ENCODE measurements at places on chromosomes 13 and 19.

DNA sequence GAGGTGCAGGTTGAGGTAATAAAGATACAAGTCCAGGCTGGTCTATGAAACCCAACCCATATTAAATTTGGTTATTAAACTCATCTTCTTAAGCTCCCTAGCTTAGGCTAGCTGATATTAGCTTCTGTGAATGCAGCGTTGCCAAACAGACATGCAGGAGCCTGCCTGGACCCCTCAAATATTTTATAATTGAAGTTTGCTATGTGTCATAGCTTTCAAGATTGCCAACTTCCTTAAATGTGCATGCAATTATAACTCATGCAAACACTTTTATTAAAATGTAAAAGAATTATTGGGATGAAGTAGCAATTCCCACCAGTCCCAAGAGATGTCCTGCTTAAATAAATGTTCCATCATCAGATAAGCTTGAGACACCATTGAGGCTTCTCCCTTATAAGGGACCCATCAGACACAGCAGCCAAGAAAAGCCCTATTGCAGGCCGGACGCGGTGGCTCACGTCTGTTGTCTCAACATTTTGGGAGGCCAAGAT is 51.3 kb downstream of the MBNL2 start:
- no peak for DNase-seq

- DNase-seq, result no peak
Measured at GRCh38 chr13:24173795-24174194, 13.3 kb downstream of the SPATA13 start.

- no peak for DNase-seq
Measured at GRCh38 chr13:85864963-85865530, 65.8 kb upstream of the SLITRK6 start.

GRCh38 chr13:110628952-110629701 is 13.8 kb downstream of the NAXD start:
- no peak for DNase-seq

DNA sequence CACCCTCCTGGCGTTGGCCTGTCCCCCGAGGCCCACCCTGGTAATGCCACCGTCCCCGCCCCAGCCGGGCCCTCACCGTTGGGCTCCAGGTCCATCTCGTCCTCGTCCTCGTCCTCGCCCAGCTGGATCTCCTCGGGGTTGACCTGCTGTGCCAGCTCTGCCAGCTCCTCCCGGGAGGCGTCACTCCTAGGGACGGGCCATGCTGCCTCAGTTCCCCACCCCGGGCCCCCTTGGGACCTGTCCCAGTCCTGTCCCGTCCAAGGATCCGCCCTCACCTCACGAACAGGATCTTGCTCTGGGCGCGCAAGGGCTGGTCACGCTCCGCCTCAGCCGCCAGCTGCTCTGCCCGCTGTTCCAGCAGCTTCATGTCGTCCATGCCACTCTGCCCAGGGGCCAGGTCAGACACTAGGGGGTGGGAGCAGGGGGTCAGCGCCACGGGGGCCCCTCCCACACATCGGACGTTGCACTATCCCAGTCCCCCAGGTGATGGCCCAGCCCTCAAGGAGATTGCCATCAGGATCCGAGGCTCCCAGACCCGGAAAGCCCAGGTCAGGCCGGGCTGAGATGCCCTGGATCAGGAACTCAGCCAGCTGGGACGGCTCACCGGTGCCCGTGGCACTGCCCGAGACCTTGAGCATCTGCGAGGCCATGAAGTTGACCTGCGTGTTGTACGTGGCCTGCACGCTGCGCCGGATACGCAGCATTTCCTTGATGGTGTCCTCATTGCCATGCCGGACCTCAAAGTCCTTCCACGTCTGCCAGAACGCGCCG is 9.5 kb downstream of the XAB2 start:
- no peak for DNase-seq

GRCh38 chr13:43374621-43375020 is 351.2 kb downstream of the DNAJC15 start:
- no peak for DNase-seq

DNA sequence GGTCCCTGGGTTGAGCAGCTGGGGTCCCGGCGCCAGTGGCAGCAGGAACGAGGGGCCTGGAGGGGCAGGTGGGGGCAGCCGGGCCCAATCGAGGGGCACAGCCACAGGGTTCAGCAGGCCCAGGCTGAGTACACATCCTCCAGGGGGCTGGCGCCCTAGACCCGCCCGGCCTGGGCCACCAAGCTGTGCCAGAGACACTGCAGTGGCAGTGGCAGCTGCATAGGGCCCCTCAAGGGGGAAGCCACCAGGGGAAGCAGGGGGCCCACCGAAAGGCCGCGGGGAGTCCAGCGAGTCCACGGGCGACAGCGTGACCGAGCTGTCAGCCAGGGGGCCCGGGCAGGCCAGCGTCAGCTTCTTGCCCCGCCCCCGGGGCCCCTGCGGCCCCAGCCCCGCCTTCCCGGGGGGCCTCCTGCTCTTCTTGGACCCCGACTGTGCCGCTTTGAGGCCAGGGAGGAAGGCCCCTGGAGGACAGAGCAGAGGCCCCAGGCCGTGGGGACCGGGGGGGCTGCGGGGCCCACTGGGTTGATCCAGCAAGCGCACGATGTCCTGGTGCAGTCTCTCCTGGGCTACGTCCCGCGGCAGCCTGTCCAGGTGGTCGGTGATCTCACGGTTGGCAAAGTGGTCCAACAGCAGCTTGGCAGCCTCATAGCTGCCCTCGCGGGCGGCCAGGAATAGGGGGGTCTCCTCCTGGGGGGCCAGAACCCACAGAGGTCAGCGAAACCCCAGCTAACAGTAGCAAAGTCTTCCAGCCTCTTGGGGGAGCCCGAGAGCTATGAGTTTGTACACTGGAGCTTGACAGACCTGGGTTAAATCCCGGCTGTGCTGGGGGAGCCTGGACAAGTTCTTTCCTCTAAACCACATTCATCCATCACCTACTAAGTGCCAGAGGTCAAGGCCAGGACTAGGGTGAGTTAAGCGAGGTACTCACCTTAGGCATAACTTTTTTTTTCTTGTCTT is 39.5 kb downstream of the NOTCH3 start:
- DNase-seq, result no peak

DNA sequence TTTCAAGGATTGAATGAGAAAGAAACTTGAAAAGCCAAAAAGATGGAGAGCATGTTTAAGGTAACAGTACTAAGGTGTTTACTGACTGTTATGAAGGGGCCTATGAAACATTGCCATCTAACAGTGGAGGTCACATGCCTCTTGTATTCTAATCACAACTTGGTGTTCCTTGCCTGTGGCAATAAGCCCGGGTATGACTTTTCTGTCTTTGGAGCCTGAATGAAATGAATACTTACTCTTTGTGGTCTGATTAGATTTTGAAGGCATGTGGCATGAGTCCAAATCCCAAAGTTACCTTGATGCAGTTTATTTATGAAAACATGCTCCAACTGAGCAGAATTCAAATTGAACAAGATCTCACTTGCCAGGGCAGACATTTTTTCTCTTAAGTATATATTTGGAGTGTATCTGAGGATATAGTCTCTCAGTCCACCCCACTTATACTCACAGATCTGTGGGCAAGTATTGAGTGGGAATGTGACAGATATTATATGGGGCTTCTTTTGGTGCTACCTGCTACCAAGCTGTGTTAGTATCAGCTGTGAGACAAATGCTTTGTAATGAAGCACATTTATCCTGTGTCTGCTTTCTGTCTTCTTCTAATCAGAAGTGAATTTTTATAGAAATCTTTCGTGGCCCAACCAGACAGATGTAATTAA is 67.5 kb downstream of the B3GLCT start:
- no peak for DNase-seq

GRCh38 chr13:51999510-51999911 is 11.7 kb downstream of the ATP7B start:
- DNase-seq, result no peak

DNA sequence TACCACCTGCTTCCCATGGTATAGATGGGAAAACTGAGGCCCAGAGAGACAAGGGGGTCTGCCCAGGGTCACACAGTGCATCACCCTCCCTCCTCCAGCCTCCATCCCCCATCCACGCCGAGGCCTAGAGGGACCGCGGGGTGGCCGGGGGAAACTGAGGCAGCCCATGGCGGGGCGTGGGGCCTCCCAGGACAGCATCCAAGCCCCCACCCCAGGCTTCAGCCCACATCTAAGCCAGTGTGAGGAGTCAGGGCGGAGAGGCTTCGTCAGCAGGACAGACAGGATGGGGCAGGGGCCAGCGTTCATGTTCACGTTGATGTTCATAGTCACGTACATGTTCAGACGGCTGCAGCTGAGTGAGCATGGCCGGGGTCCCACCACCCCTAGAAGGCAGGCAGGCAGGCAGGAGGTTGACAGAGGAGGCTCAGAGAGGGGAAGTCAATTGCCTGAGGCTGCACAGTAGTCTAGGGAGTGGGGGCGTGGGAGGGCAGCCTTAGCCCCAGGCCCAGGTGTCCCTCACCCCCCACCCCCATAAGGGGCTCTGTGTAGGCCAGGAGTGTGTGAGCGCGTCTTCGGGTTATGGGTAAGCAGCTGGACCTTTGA is 23.3 kb downstream of the SMIM24 start:
- DNase-seq, result no peak

- DNase-seq, result no peak
Measured at GRCh38 chr13:23715092-23715761, 145.0 kb downstream of the TNFRSF19 start.

DNA sequence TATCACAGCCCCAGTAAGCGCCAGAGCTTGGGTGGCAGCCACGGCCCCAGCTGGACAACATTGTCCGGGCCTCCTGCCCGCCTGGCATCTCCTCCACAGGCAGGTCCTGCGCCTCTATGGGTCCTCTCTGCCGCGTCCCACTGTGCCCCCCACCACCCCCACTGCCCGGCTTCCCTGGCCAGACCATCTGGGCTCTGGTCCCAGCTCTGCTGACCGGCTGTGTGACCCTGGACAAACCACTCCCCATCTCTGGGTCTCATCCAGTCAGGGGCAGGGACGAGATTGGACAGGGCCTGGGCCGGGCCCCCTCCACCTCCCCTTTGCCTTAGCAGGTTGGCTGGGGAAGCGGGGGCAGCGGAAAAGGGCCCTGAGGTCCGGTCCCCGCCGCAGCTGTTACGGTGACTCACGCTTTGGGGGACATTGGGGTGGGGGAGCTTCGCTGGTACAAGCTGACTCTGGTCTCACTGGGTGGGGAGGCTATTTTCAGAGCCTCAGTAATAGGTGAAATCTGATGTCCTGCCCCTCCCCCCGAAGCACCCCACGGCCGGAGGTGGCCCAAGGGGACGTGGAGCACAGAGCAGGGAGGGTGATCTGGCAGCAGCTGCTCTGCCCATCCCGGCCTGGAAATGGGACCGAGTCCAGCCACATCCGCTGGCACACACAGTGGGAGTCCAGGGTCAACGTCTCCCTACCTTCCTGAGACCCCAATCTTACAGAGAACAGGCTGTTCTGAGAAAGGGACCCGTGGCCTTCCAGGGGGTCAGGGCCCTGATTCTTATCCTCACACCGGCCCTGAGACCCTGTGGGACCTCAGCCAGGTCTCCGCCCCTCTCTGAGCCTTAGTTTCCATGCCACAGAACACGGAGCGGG is 9.1 kb downstream of the NFIC start:
- DNase-seq, result no peak

GRCh38 chr19:805166-805551 is 7.9 kb downstream of the PTBP1 start:
- no peak for DNase-seq

- DNase-seq, result no peak
Measured at GRCh38 chr19:32257326-32258073, 87.9 kb upstream of the ZNF507 start.

DNA sequence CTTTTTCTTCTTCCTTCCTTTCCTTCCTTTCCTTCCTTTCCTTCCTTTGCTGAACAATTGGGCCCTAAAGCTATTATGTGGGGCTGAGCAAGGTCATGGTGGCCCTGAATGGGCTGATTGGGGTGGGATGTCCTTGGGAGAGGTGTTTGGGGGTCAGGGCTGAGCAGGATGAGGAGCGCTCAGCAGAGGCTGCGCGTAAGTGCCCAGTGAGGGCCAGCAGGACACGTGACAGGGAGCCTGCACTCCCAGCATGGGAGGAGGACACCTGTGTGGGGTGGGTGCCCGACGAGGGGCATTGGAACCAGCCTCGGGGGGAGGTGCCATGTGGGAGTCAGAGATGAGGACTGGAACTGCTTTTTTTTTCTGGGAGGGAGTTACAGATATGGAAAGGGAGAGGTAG is 5.4 kb upstream of the LGALS7 start:
- DNase-seq, result no peak

GRCh38 chr13:39315796-39316195 is 277.5 kb downstream of the NHLRC3 start:
- no peak for DNase-seq

DNA sequence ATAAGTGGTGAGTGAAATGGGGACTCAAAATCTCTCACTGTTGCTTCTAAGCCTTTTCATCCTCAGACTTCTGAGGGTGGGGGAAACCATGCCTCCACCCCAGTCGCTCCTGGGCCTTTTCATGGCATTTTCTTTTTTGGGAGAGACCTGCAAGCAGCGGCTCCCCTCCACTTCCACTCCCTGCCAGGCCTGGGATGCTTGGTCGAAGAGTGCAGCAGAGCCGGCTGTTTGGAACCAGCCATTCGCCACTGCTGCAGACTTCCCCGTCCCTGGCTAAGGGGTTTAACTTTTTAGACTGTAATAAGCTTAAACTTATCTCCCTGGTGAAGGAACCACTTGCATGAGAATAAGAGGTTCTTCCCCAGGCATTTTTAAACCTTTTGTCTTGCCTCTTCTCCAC is 617.2 kb downstream of the PCDH9 start:
- no peak for DNase-seq

DNA sequence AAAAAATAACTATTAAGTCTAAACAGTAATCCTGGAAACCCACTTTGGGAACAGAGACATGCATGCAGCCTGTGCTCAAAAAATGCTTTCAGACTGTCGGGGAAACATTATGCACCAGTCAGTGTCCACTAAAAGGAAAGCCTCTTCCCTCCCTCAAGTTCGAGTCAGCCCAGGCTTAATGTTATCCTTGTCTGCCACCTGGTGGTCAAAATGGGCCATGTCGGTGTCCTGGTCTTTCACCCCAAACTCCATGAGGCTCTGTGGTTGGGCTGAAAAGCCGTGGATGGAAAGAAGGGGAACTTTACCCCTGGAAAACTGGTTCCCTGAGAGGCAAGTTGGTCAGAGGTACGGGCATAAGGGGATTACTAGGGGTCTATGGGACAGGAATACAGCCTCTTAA is 88.4 kb upstream of the ZNF492 start:
- no peak for DNase-seq

DNA sequence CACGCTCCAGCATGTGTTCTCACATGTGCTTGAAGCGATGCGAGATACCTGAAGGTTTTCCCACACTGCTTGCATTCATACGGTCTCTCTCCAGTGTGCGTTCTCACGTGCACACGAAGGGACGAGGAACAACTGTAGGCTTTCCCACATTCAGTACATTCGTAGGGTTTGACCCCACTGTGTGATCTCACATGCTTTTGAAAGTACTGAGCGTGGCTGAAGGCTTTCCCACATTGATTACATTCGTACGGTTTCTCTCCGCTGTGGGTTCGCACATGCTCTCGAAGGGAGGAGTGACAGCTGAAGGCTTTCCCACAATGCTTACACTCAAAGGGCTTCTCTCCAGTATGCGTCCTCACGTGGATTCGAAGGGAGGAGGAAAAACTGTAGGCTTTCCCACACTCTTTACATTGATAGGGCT is 11.3 kb downstream of the ZNF77 start:
- DNase-seq, result no peak

- no peak for DNase-seq
Measured at GRCh38 chr13:43783820-43784219, 3.0 kb downstream of the ENOX1 start.

GRCh38 chr19:33514885-33515551 is 6.6 kb downstream of the PEPD start:
- no peak for DNase-seq
